Muscle of arm (tissue), 14 donors: ENCODE measurements at places on chromosomes 7 and 10. TPM values are rescaled to one million over a fixed set of nuclear protein-coding genes. Genes with fewer than 3 reads are reported as not detected.

CALHM3 gene
- not detected for polyA plus RNA-seq

SKAP2 gene
- 16.6 TPM for polyA plus RNA-seq

EGR2 gene
- 6.8 TPM for polyA plus RNA-seq

ZFAND4 gene
- 8.1 TPM for polyA plus RNA-seq

STOX1 gene
- polyA plus RNA-seq: 3.2 TPM

WDFY4 gene
- 2.3 TPM for polyA plus RNA-seq

ASAH2B gene
- polyA plus RNA-seq: 5.2 TPM

GDI2 gene
- 321 TPM for polyA plus RNA-seq

HYAL4 gene
- not detected for polyA plus RNA-seq

TDRD1 gene
- polyA plus RNA-seq: not detected

MYPN gene
- 99.1 TPM for polyA plus RNA-seq

SEMA3E gene
- 3.2 TPM for polyA plus RNA-seq

C10orf53 gene
- polyA plus RNA-seq: not detected

TUBB8 gene
- polyA plus RNA-seq: not detected

ECHDC3 gene
- 7.2 TPM for polyA plus RNA-seq
